G401 (cell line): ENCODE measurements at places on chromosomes 3 and 15. TPM values are rescaled to one million over a fixed set of nuclear protein-coding genes. Genes with fewer than 3 reads are reported as not detected.

The KBTBD8 gene
- total RNA-seq: 9.8 and 19.1 TPM in 2 replicates

The DLEC1 gene
- total RNA-seq: not detected in 2 replicates

The GOLGA8S gene
- total RNA-seq: not detected in 2 replicates

The DGKG gene
- total RNA-seq: not detected in 2 replicates

The IL5RA gene
- not detected in 2 replicates for total RNA-seq

The MLF1 gene
- 58.3 and 91.5 TPM in 2 replicates for total RNA-seq

The GASK1A gene
- total RNA-seq: not detected in 2 replicates

The HTD2 gene
- 7.3 and 19.6 TPM in 2 replicates for total RNA-seq

The PRR20G gene
- total RNA-seq: not detected in 2 replicates

The ETFA gene
- 234 and 273 TPM in 2 replicates for total RNA-seq

The TEX9 gene
- 6.4 and 10.8 TPM in 2 replicates for total RNA-seq

The HYKK gene
- total RNA-seq: 5.3 and 13.9 TPM in 2 replicates

The KLHL6 gene
- not detected in 2 replicates for total RNA-seq

The RHCG gene
- total RNA-seq: 2.2 TPM in 1 of 2 replicates, not detected in the other

DNA sequence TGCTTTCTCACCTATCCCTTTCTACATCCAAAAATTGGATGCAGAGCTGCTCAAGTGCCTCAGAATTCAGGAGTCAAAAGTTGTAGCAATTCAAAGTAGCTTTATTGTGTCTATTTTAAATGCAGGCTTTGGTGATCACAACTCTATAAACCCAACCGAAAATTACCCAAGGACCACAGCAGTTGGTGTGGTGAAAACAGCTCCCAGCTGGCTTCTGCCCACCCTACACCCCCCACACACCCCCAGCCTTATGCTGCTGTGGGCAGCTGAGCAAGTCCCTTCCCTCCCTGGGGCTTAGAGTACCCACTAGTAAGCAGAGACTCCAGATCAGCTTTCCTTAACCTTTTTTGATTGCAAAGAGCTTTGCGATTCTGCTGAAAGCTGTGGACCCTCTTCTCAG lies 5.8 kb upstream of the HES1 start:
- no peak for DNase-seq

GRCh38 chr15:77067691-77068367 lies 3.1 kb downstream of the TSPAN3 start:
- DNase-seq: no peak

- no peak for DNase-seq
These were observed 86.4 kb downstream of the WWTR1 start for GRCh38 chr3:149571381-149571780.

GRCh38 chr3:62882676-62883200 lies 7.5 kb upstream of the CADPS start:
- no peak for DNase-seq

GRCh38 chr15:80199869-80200268 lies 47.1 kb downstream of the FAH start:
- no peak for DNase-seq

- DNase-seq: peak; percentile 44
These were observed 68.4 kb upstream of the CHRNB4 start for GRCh38 chr15:78709263-78709882.

DNA sequence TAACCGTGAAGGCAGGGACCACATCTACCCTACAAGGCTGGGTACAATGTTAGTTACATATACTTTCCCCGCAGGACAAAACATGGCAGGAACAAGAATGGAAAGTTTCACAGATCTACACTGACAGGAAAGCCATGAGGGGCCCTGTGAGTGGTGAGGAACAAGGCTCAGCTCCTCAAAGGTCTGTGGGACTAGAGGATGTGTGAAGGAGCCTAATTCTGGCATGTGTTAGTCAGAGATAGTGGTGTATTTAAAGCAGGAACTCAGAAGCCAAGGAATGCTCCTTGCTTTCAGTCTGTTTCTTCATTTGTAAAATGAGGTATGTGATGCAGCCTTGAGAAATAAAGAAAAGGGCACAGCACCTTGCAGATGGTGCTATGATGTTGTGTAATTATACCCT lies 25.1 kb downstream of the ETV5 start:
- no peak for DNase-seq

GRCh38 chr3:170511371-170511770 lies 74.5 kb downstream of the SLC7A14 start:
- no peak for DNase-seq

DNA sequence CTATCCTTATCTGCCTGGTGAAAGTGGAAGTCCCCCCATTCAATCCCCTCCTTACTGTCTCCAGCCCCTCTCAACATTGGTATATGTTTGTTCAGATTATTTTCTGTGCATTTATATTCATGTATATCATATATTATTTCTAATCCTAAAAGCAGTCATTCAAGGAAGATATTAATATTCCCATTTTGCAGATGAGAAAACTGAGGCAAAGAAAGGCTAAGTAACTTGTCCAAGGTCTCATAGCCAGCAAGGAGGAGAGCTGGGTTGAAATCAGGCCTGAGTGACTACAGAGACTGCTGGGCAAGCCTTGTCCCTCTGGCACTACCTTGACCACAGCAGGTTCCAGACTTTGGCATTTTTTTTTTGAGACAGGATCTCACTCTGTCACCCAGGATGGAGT lies 29.0 kb downstream of the FOXL2NB start:
- DNase-seq: no peak

DNA sequence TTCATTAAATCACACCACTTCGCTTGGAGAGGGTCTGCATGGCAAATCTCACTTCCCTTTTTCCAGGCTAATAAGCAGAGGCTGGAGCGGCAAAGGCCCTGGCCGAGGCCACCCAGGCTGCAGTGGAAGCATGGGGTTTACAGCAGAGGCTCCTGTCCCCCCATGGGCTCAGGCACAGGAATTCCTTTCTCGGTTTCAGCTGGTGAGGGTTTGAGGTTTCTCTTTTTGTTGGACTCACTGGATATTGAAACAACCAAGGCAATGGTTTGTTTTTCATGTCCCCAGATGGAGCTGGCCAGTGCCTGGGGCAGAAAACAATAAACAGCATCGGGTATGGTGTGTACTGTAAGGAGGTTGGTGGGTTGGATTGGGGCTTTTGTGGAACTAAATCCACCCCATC lies 175.6 kb upstream of the RASGRP1 start:
- no peak for DNase-seq

DNA sequence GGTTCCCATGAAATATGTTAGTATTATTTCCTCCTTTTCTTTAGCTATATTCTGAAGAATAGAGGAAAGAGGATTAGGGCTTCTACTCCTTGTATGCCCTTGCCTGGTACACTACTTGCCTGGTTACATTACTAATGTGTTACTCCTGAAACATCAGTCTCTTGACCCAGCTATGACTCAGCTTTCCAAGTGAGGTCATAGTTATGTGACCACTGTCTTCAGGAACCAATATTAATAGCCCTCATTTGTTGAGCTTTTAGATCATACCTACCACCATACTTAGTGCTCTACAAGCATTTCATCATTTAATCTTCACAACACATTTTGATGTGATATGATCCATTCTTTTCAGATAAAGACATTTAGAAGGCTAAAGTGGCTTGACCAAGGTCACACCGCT lies 60.3 kb downstream of the CMSS1 start:
- no peak for DNase-seq

DNA sequence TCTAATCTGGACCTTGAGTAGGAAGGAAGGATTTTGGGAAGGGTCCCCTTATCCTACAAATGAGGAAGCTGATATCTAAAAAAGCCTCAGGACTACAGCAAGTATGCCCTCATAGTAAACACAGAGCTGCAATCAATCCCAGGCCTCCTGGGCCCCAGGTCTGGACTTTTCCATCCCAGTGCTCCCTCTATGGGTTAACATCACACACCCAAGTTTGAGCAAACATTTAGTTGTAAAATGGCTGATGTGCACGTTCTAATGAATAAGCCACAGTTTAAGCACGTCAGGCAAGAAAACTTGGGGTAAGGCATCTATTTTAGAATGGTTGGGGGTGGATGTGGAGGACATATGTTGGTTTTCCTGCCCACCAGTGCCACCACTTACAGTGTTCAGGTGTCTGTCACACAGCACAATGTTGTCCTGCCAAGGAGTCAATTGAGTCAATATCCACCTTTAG lies 44.3 kb upstream of the UBE2E1 start:
- no peak for DNase-seq

DNA sequence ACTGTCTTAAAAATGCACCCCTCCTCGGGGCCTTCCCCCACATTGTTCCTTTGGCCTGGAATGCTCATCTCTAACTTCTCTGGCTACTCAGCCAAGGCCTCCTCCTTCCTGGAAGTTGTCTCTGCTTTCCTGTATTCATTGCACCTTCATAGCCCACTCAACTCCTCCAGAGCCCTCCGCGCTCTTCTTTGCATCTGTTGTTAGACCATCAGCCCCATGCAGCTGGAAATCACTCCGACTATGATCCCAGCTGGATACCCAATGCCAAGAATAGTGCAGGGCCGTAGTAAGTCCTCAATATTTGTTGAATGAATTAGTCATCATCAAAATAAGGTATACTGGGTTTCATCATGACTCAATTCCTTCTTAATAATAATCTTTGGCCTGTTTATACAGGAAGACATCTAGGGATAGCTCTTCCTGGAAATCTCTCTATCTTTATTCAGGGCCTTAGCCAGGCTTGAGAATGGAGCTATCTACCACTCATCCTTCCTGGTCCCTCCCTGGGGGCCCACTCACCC lies 112.7 kb downstream of the SYNPR start:
- DNase-seq: no peak

GRCh38 chr3:145849115-145849514 lies 311.9 kb downstream of the PLOD2 start:
- no peak for DNase-seq

GRCh38 chr3:43953814-43954692 lies 263.3 kb downstream of the ABHD5 start:
- no peak for DNase-seq

GRCh38 chr3:134768837-134769236 lies 26.2 kb upstream of the EPHB1 start:
- DNase-seq: no peak

DNA sequence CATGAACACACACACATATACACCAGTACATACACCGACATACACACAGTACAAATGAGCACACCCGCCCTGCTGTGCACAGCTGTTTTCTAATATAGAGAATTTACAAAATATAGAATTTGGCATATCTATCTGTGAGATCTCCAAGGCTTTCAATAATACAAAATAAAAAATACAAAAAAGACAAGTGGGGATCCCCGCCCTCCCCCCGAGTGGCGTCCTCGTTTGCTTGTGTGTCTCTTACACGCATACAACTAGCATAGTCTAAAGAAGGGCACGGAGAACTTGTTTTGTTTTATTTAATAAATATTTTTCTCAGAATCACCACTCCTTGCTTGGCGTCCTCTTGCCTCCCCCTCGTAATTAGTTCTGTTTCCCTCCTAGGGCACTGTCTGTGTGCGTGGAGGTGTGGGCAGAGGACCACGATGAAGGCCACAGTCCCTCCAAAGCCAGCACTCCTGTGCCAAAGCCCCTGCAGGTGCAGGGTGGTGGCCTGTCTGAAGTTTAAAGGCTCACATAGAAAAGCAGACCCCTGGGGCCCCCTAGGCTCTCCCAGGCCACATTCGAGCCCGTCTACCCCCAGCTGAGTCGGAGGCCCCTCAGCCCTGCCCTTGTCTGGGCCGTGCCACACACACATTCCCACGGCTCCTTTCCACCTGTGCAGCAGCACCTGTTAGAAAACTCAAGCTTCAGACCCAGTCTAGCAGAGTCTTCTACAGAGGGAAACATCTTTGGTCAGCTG lies 82.1 kb downstream of the SEC22A start:
- DNase-seq: no peak

GRCh38 chr15:45050587-45050986 lies 27.6 kb downstream of the SORD start:
- DNase-seq: no peak

DNA sequence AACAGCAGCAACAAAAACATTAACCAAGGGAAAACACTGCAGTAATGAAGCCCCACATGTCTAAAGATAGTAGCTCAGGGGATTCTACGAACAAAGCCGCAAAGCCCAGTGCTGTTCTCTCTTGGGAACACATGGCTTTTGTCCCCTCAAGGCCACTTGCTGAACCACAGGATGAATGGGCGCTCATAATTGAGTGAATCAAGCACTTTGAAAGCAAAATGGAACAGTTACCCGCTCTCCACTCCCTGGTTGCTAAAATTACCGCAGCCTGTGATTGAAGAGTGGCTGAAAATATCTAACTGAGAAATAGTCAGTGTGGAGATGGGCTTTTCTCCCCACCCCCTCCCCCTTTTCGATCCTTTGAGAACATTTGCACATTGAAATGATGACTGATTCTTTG lies 39.6 kb downstream of the RASGRF1 start:
- DNase-seq: no peak

DNA sequence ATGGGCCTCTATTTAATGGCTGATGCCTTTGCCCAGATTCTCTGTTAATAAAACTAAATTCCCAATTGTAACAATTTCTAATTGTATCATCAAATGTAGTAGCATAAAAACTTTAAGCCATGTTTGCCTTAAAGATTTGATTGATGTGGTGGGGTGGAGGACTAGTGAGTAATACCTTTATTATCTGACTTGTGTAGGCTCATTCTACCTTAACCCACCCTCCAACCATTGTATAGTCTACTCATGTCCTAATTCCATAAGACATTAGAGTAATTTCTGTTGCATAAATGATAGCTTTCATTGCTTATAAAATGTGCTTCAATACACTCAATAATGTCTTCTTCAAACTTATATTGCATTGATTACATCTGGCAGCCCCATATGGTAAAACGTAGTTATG lies 25.8 kb downstream of the SERPINI1 start:
- DNase-seq: no peak

DNA sequence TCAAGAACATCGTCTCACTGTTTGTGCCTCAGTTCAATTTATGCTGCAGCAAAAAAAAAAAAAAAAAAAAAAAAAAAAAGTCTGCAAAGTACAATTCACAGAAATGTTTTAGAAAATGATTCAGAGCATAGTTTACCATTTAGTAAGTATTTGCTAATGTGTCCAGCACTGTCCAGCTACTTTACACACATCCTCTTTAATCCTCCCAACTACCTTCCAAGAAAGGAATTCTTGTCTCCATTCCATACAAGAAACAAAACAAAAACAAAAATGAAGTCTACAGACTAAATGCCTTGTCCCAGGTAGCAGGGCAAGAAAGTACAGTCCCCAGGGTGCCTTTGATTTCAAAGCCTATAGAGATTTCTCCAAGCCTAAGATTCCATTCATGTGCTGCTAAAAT lies 38.9 kb upstream of the SNTN start:
- no peak for DNase-seq

GRCh38 chr3:64595253-64595694 lies 92.5 kb downstream of the ADAMTS9 start:
- DNase-seq: peak; percentile 45
